Activated naive CD8-positive, alpha-beta T cell treated with anti-CD3 and anti-CD28 coated beads for 36 hours (primary cell): ENCODE measurements at places on chromosomes 3 and 15.

DNA sequence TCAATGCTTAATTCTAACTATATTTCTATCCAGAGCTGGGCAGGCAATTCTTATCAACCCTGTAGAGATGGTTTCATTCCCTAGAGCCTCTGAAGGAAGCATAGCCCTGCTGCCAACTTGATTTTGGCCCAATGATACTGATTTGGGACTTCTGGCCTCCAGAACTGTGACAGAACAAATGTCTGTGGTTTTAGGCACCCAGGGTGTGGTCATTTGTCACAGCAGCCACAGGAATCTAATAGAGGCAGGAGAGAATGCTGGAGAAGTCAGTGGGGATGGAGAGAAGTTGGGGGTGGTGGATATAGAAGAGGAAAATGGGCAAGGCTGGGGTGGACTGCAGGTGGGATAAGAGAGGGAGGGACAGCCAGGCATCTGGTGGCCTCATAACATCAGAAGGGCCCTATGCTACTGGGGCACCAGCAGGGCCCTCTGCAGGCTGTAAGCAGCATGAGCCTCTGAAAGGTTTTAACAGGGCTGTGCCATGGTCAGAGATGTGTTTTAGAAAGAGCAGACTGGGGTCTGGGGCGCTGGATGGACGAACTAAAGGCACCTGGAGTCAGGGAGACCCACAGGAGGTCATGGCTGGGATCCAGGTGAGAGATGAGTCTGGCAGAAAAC is 19.8 kb downstream of the MRPS11 start:
- no peak for DNase-seq

GRCh38 chr3:151367448-151367847 is 17.1 kb downstream of the P2RY12 start:
- DNase-seq = no peak

DNA sequence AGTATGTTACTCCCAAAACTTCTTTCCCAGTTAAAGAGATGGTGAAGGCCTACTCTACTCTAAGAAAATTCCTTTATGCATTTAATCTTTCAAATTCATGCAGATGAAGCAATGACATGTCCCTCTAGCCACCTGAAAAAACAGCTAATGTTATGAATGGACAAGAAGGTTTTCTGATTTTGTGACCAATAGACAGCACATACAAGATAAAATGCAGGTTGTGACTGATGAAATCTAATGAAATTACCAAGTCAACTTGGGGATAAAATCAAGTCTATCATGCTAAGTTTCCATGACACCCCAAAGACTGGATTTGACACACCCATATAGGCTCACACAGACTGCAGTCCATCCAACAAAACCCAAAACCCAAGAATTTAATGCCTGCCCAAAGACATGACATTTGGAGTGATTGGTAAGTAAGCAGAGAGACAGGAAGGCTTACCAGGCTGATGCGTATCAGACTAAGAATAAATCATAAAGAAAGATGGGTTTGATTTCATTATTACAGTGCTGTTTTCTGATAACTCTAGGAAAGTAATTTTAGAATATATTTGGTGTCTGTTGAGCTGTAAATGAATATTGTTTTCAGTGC is 26.4 kb downstream of the CD47 start:
- no peak for DNase-seq

DNA sequence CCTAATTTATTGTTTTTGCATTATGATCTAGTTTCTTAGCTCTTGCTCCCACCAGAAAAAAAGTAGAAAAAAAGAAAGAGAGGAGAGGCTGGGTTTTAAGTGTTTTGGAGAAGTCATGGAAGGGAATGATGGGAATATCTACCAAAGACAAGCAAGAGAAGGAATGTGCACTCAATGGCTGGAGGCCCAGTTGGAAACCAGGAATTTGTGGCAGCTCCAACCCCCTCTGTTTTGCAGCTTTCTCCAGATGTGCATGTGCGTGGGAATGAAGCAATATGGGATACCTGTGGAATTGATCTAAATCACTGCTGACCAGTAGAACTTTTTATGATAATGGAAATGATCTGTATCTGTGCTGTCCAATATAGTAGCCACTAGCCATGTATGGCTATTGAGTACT is 27.1 kb downstream of the EIF2AK4 start:
- no peak for DNase-seq

GRCh38 chr15:37824717-37825382 is 109.6 kb upstream of the TMCO5A start:
- no peak for DNase-seq

DNA sequence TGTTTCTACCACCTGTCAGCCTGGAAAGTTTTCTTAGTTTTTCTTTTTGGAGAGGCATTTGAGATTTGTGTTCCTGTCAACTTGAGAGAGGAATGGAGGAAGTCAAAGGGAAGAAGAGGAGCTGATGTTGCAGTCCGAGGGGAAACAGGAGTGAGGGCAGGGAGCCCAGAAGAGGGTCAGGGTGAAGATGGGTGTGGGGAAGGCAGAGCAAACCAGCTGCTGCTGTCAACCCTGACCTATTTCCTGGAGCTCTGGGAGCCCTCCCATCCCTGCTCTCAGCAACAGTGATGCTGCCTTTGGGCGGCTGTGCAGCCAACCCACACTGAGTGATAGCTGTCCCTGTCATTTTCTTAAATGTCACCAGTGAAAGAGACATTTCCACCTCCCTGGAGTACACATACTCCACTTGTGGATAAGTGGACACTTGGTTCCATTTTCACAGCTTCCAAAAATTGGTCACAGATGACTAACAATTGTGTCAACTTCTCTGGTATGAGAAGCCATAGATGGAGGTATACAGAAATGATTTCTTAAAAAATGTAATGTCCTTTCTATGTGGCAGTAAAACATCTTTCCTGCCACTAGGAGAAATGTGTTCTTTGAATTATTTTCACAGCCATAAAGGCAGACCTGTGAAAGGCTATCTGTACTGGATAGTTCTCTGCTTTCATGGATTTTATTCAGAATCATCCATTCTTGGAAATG is 556.3 kb upstream of the TBL1XR1 start:
- DNase-seq = no peak

GRCh38 chr3:111607240-111607920 is 12.2 kb upstream of the ZBED2 start:
- DNase-seq = no peak

DNA sequence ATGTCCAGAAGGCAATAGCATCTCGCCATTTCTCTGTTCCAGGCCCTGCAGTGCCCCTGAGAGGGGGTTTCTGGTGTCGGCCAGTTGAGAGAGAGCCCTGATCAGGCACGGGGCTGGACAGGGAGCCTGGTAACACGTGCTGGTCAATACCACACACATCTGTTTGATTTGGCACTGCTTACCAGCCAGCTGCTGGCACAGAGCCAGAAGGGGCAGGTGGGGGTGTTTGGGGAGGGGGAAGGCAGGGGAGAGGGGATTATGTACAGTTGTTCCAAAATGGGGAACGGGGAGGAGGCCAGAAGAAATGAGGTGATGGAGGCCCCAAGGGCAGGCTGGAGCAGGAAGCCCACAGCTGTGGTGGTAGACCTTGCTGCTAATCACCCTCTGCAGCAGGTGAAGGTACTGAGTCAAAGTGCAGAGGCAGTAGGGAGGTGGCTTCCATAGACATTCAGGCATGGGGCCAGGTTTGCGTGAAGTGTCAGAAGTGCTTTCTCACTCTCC is 153.5 kb upstream of the LPP start:
- no peak for DNase-seq

- DNase-seq = no peak
These were observed 13.3 kb upstream of the THUMPD3 start for GRCh38 chr3:9349321-9350117.

GRCh38 chr3:130480736-130481135 is 36.2 kb upstream of the COL6A6 start:
- DNase-seq = no peak

GRCh38 chr15:51281368-51281967 is 56.9 kb downstream of the CYP19A1 start:
- DNase-seq = peak; percentile 14

DNA sequence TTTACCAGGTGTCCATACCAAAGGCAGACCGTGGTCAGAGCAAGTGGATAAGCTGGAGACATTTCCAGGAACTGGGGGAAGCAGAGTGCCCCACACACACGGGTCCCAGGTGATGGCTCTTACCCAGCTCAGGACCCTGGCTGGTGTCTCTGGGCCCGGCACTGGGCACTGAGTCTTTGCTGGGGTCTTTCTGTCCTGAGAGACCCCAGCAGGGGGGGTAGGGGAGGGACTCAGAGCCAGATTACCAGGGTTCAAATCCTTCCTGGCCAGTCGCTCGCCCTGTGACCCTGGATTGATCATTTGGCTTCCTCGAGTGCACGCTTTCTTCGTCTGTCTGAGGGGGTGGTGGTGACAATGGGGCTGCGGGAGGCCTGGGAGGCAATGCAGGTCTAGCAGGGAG is 95.7 kb downstream of the PLXNA1 start:
- DNase-seq = no peak

DNA sequence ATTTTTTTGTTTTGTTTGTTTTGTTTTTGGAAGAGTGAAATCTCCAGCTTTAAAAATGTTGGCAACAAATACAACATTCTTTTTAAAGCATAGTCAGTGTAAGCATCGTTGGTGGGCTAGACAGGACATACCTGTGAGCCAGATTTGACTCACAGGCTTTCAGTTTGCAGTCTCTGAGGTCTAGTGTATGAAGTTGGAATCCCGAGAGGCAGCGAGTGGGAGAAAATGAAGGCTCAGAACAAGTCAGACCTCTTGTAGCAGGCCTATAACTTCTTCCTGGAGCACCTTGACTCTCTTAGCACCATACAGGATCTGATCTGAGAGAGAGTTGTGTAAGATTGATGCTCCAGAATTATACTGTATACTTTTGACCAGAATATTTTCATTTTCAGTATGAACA is 60.2 kb downstream of the CNTN4 start:
- DNase-seq = no peak

- DNase-seq = no peak
These were observed 22.7 kb upstream of the OR5K1 start for GRCh38 chr3:98440283-98440682.

DNA sequence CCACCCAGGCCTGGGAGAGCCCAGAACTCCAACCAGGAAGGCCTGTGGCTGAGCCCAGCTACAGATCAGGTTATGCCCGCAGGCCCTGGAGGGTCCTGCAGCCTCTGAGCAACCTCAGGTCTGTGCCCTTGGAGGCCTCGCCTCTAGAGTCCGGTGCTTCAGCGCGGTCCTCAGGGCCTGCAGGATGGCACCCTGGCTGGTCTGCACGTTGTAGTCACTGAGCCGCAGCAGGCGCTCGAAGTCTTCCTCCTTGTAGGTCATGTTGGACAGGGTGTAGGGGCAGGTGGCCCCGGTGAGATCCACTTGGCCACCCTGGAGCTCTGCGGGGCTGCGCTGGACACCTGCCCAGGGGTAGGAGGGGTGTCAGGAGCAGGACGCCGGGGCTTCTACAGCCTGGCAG is 25.8 kb downstream of the PLA2G4D start:
- DNase-seq = no peak

- no peak for DNase-seq
These were observed 515.4 kb upstream of the ZNF717 start for GRCh38 chr3:76300746-76301145.

GRCh38 chr3:41867533-41867932 is 94.4 kb downstream of the ULK4 start:
- no peak for DNase-seq

DNA sequence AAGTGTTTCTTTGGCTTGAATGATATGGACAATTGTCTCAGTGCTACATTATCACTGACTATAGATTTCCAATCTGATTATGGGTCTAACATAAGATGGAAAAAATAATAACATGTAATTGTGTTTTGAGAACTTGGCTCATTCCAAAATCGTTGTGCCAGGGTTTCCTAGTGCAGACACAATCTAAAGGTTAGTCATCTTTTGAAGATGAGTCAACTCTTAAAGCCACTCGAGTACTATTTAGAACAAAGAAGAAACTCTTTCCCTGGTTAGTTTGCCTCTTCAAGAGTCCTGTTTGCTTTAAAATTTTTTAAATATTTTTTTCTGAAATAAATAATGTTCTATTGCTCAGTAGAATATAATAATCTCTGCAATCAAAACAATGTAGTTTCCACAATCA is 301.0 kb downstream of the CADM2 start:
- no peak for DNase-seq

DNA sequence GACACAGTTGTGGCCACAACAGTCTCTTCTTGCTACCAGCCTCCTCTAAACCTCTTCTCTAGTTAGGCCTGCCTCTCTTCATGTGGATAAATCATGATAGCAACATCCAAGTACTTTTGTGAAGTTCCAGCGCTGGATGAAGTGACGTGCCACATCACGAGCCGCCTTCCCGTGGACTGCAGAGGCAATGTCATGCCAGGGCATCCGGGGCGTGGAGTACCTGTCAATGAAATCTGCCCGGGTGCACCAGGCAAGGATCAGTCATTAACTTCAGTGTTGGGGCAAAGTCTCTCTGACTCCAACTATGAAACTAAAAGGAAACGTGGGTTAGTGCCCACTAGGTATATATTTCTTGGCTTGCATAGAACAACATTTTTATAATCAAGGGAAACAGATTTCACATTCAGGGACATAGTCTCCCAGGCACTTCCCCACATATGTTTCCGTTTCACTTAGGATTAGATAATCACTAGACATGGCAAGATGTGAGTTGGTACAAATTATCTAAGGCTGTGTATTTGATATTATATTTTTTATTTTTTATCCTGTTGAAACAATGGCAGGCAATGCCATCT is 133.6 kb downstream of the PLD1 start:
- no peak for DNase-seq

DNA sequence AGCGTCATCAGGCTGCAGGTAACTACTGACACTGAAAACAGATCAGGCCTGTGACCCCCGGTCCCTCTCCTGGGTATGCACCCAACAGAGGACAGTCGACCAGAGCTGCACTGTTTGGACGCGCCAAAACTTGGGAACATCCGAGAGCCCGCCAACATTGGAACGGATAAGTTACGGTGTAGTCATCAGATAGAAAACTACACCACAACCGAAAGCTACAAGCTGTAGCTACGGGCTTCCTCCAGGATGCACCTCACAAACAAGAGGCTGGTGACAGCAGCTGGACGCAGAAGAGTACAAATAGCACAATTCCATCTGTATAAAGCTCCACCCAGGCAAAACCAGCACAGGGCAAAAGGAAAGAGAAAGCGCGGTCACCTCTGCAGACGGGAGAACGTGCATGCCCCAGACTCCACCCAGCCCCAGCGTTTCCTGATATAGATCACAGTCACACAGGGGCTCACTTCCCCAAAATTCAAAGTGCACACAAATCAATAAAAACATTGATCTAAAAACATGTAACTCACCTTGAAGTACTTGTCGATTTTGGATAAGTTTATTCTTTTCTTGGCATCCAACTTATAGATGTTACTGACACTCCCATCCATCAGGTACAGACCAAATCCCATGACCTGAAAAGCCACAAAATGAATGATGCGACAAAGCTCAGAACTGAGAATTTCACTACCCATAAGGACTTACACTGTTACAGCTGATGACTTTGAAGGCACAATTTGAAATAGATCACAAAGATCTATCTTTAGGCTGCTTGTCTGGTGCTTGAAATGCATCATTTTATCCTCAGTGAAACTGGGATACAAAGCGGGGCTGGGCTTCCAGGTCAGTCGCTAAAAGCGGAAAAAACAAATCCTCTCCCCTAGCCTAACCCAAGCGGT is 43.3 kb downstream of the CYFIP1 start:
- DNase-seq = no peak

GRCh38 chr15:40554161-40554525 is 10.7 kb downstream of the CCDC32 start:
- DNase-seq = no peak
